ENCODE measurements at places on chromosomes 4 and X.

DNA sequence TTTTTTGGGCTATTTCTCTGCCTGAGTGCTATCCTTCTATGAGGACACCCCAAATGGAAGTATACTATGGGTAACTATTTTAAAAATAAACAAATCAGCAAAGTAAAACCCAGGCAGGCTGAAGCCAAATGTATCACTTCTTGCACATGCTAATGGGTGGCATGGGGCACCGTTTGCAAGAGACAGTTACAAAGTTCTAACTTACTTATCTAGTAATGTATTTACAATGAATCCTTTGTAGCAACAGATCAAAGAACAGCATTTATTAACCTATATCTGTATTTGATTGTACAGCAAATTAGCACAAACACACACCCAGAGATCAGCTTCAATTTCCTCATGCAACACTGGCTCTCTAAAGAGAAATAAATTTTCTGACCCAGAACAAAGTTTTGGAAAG, 225.5 kb downstream of the ZNF674 start:
- no peak for DNase-seq

- no peak for DNase-seq
Measured at GRCh38 chr4:110073053-110073845, 125.2 kb downstream of the ELOVL6 start.

DNA sequence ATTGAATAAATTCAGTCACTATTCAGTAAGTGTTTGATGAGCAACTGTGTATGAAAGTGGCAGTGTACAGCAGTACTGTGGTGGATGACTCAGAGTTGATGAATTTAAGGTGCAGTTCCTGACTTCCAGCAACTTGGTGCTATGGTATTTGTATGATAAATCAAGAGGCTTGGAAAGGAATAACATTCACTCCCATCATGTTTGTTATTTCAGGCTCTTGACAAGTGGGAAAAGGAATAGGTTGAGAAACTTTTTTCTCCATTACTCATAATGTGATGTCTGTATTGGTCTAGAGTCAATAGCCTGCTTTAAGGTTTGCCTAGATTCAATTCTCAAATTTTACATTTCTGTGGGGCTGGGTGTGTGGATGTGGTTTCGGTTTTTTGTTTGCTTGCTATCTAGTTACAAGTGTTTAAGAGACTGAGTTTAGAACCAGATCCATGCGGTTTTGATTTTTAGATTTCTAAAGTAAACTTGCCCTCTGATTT, 35.1 kb upstream of the CYP2U1 start:
- peak; percentile 19 for DNase-seq

- no peak for DNase-seq
Measured at GRCh38 chr4:57945298-57945697, 835.1 kb upstream of the IGFBP7 start.

DNA sequence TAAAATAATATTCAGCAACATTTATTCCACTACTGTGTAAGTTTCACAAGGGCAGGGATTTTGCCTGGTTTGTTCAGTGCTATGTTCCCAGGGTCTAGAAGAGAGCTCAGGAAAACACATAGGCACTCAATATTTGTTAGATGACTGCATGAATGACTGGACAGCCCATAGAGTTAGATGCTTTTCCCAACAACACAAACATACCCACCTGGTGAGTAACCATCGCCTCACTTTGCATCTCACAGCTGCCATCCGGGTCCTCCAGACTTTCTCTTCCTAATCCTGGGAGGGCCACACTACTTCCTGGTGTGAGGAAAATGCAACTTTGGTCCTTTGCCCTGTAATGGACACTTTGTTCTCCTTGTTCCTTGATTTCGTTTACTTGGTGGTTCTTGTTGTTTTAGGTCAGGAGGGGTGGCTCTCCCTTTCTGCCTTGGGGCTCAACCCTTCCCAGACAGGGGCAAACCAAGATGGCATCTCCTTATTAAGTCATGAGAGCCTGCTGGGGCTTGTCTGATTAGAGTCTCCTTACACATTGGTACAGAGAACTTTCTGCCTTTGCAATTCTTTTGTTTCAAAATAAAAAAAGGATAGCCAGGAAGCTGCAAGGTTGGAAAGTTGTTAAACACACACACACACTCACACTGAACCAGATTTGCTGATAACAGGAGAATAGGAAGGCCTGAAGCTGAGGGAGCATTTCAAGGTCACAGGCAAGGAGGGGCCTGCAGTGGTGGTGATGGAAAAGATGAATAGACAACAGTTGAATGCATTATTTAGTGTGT, 190.6 kb downstream of the MID1IP1 start:
- no peak for DNase-seq

DNA sequence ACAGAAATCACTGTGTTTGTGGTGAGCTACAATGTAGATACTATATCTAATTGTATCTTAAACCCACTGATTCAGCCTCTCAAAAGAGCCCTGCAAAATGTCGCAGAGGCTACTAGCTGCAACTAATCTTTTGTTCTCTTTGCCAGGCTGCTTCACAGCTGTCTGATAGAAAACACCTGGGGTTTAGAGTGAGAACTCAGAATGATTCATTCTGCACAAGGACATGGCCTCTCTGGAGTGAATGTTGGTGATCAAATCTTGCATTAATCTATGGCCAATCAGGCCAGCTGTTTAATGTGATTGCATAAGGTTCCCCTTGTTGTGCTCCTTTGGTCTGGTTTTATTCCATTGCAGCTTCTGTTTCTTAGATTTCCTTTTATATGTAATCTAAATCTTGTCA, 100.3 kb downstream of the EMCN start:
- no peak for DNase-seq

DNA sequence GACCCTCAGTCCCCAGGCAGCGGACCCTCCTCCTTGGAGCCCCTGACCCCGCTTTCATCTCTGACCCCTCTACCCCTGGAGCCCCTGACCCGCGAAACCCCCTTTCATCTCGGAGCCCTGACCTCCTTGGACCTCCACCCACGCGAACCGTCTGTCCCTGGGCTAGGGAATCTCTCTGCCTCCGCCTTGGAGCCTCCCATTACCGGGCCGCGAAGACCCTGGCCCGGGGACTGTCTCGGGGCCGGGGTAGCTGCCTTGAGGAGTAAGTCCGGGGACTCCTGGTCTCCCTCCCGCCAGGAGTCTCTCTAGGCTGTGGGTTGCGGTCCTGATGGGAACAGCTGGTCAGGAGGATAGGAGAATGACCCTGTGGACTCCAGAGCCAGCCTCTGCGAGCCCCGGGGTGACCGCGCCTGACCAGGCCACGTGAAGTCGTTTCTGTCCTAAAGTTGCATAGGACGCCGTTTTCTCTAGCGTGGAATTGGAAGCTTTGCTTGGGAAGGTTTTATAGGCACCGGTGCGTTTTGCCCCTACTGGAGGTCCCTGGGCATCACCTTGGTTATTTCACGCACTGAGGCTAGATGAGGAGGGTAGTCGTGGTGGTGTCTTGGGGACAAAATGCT, 824 bp downstream of the TBC1D14 start:
- no peak for DNase-seq

GRCh38 chr4:37978248-37978924, 18.2 kb downstream of the PTTG2 start:
- peak; percentile 43 for DNase-seq

GRCh38 chrX:46961574-46962283, 49.5 kb downstream of the JADE3 start:
- DNase-seq: no peak

DNA sequence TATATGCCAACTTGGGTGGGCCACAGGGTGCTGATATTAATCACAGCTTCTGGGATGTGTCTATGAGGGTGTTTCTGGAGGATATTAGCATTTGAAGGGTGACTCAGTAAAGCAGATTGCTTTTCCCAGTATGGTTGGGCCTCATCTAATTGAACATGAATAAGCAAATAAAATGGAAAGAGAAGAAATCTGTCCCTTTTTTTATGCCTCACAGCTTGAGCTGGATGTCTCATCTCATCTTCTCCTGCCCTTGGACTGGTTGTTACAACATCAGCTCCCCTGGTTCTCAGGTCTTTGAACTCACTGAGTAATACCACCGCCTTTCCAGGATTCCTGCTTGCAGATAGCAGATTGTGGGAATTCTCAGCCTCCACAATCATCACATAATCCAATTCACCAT, 1149.2 kb downstream of the PCDH18 start:
- no peak for DNase-seq

DNA sequence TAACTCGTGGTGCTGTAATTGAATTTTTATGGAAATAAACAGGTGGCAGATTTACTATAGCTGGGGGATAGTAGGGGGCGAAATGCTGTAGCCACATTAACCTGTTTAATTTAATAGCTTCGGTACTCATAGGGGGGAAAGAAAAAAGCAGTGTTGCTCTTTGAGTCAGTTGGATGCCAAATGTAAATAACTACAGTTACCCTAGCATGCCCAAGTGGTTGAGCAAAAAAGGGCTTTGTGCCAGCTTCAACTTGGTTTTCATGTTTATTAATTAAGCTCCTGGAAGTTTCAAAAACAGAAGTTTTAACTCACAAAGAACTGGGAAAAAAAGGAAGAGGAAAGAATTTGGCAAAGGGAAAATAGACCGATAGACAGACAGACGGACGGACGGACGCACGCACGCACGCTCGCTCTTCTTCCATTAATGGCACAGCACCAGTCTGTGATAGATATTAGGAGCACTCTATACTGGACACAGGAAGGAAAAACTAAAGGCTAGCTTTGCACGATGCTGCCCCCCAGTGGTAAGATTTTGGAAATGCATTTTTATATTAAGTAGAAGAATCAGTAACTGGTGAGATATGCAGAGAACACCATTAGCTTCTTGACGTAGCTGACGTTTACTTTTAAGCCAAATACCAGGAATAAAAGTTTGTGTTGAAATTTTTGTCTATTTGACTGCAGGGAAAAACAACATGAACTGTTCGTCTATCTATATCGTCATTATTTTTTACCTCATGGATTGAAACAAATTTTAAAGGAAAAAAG, 151.8 kb downstream of the SLC7A11 start:
- DNase-seq: peak; percentile 72

DNA sequence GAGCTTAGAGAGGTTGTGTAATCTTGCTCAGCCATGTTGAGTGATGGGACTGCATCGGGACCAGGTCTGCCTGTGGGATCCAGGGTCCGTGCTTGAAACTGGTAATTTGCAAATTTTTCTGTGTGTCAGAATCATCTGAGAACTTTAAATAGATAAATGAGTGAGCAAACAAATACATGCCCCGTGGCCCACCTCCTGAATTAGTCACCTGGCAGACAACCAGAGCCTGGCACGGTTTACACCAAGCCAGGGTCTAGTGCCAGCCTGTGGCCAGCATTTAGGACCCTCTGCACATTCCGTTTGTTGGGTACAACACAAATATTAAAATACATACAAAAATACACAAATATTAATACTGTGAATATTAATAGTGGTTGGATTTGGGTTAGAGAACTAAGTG, 90.6 kb upstream of the STOX2 start:
- no peak for DNase-seq

DNA sequence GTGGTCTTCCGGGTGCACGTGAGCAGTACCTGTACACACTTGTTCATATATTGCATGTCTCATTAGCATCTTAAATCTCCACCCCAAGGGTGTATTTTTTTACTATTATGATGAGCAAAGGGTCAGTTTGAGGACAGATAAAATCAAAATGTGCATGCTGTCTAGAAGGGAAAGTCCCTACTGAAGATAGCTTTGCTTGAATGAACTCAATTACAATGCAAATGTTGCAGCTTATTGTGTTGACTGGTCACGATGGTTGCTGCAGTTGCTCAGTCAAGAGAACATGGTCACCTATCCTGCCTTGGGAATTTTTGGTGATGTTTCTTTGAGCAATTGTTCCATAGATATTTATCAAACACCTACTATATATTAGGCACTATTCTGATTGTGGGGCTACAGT, 103.8 kb upstream of the MID1IP1 start:
- DNase-seq: no peak

- no peak for DNase-seq
Measured at GRCh38 chrX:49276207-49276606, 6.6 kb downstream of the PPP1R3F start.

DNA sequence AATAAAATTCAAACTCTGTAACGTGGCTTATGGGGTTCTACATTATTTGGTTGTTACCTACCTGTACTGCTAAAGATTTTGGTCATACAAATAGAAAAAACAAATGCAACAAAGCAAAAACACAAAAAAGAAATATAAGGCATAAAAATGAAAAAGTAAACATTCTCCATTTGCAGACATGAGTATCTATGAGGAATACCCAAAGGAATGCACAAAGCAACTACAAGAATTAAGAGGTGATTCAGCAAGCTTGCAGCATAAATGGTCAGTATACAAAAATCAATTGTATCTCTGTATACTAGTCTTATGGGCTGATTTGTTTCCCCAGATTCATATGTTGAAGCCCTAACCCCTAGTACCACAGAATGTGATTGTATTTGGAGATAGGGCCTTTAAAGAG, 3.6 kb upstream of the PDE5A start:
- no peak for DNase-seq

- no peak for DNase-seq
Measured at GRCh38 chr4:108370291-108371141, 201.8 kb upstream of the LEF1 start.

GRCh38 chr4:71229477-71230270, 109.1 kb upstream of the SLC4A4 start:
- DNase-seq: peak; percentile 35

DNA sequence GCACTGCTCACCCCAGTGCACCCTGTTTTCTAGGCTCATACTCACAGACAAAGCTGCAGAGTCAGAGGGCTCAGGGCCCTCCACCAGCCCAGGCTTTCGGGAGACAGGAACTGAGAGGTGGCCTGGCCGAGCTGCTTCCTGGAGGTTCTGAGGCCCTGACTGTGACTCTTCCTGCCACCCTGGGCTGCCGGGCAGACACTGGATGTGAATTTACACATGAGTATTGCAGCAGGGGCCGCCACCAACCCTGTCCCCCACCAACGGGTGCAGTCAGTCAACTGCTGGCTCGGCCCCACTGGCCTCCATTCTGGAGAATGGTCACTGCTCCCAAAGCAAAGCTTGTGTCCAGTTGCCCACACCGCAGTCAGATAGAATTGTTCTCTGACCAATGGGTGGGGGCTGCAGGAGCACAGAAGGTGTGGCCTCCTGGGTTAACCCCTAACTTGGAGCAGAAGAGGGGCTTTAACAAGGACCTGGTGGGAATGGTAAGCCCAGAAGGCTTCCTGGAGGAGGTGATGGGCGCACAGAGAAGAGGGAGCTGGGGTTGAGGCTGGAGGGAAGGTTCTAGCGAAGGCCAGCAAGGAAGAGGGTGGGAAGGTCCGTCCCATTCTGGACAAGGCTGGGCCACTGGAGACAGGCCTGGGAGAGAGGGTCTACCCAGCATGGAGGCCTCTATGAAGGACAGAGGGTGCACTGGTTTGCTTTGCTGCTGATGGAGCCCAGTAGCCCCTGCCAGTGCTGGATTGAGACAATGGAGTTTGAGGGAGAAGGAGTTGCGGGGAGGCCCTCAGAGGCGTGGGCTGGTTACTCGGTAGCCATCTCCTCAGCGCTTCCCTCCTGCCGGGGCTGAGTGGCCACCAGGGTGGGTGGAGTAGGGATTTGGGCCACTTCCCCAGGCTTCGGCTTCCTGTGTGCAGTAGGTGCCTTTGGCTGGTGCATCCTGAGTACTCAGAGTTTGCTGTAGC, 135.3 kb downstream of the CPZ start:
- no peak for DNase-seq

Data from suppressor macrophage treated with lipopolysaccharide for 4 hours (primary cell).